ENCODE measurements at places on chromosomes 7 and 10.

DNA sequence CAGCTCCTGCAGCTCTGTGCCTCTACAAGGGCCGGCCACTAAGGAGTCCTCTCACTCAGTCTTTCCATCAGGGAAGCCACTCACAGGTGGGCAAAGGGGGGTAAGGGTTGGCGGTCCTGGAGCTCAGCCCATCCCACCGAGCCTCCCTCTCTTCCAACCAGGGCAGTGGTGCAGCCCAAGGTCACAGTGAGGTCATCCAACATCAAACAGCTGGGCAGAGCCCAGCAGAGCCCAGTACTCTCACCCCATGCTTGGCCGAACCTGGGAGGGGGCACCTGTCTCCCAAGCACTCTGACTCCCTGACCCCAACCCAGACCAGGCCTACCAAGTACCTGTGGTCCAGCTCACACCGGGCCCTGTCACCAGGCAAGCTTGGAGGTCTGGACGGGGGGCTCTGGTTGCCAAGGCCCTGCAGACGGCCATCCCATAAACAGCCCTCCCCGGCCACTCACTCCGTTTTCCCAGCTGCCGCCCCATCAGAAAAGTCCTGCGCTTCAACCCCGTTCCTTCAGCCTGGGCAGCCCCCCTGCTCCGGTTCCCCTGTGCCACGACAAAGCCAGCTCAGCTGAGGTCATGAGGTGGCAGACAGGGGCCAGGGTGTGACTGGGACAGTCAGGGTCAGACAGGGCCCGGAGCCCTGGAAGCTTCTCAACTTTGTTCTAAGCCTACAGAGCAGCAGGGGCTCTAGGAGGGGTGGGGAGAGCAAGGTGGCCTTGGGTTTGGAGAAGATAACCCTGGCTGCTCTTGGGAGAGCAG lies 27.5 kb downstream of the PDGFA start:
- no peak for DNase-seq

DNA sequence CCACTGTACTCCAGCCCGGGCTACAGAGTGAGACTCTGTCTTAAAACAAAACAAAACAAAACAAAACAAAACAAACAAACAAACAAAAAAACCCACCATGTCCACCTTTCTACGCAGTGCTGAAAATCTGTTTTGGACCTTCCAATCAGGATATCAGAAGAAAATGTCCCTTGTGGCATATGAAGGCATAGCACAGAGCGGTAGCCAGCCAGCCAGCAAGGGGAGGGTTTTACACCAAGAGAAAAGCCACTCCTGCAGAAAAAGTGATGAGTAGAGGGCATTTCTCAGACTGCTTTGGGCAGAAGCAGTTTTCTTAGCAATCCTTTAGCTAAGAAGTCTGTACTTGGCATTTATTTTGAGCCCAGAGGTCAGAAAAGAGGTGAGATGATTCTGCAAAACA lies 612.2 kb downstream of the TYW1 start:
- no peak for DNase-seq

DNA sequence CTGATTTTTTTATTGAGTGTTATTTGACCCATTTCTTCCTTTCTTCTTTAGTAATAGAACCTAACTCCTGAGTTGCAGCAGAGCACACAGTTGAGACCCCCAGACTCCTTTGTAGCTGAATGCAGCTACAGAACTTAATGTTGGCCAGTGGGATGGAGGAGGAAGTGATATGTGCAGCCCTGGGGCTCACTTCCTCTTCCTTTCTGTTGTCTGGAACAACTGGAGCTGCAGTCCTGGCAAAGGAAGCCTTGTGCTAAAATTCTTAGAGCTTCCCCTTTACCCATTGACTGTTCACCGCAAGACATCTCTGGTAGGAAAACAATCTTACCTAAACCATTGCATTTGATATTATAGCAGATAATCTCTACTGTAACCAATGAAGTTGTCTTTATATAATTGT lies 86.6 kb downstream of the ITGB8 start:
- DNase-seq = no peak

DNA sequence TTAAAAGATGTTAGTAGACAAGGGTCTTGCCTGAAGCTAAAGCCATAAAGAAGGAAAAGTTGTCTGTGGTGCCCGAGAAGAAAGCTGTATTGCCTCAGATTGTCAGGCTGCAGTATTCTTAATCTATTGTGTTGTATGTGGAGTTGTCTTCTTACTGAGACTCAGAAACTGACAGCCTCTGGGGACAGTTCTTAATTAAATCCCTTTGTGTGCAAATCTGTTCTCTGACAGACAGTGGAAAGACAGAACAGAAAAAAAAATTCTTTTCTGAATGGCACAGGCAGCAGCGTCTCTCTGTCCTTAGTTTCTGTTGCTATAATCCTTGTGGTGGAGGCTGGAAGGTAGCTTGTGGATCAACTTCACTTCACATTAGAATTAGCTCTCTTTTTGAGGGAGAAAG lies 16.8 kb downstream of the VWC2 start:
- DNase-seq = no peak

DNA sequence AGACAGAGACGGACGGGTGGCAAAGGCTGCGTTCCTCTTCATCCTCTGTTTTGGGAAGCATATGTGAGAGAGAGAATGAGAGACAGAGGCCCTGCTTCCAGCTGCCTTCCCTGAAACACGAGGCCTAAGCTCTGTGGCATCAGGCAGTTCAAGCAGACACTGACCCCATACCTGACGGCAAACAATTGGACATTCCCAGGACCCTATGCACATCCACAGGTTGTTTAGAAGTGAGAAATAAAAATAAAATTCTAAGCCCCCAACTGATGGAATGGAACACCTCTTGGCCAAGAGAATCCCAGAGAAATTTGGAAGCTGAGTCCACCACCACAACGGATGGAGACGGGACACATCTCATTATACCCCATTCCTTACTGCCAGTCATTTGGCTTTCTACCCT lies 105.3 kb downstream of the CPXM2 start:
- DNase-seq = no peak

GRCh38 chr7:102431617-102432298 lies 1.6 kb upstream of the ORAI2 start:
- DNase-seq = no peak

- DNase-seq = no peak
Observed at GRCh38 chr7:157892751-157893523, 556.1 kb downstream of the DNAJB6 start.

- no peak for DNase-seq
Observed at GRCh38 chr7:47924266-47924665, 24.0 kb downstream of the PKD1L1 start.

GRCh38 chr7:81181066-81181465 lies 262.2 kb upstream of the SEMA3C start:
- no peak for DNase-seq

DNA sequence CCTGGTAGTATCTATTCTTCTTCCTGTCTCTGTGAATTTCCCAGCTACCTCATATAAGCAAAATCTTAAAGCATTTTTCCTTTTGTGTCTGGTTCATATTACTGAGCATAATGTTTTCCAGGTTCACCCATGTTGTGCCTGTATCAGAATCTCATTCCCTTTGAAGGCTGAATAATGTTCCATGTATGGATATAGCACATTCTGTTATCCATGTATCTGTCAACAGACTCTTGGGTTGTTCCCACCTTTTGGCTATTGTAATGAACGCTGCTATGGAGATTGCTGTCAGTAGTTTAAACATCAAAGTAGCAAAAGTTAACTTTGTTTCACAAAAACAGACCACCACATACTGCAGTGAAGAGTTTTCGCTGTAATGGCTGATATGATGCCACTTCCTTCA lies 99.9 kb downstream of the NSUN6 start:
- DNase-seq = no peak

DNA sequence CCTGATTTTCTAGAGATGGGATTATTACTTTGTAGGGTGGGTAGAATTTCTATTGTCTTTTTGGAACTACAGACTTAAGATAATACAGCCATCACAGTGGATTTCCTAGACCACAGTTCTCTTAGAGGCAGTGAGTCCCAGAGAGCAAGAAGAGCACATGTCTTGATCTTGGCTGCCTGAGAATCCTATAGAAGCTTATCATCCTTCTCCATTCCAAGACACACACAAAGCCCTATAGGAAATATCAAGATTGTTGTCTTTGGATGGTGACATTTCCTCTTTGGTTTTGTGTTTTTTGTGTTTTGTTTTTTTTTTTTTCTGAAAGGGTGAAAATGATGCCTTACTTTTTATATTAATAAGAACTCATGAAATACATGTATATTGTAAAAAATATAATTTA lies 143.1 kb downstream of the AHR start:
- DNase-seq = no peak

DNA sequence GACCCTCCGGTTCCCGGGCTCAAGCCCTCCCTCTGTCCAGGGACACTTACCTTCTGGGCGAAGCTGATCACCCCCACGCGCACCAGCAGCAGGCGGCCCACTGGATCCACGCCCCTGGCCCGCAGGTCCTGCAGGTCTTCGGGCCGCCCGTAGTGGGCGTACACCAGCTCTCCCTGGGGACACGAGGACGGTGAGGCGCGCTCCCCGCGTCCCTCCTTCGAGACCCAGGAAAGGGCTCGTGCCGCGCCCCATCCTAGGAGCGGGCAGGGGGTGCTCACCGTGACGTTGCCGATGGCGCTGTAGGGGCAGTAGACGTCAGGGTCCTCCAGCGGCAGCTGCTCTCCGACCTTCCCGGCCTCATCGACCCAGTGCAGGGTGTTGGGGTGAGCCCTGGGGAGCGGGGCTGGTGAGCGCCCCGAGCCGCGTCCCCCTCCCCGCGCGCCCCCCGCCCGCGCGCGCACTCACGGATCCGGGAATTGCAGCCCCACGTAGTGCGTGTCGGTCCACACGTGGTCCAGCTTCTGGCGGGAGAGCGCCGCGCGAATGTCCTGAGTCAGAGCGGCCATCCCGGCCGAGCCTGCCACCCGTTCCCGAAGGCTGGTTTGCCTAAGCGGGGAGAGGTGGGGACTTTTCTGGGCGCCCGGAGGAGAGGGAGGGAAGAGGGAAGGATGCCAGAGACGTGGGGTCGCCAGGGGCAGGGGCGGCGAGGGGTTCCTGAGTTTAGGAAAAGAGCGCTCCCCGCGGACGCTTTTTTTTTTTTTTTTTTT lies 8.2 kb downstream of the TFR2 start:
- DNase-seq = peak; percentile 69

DNA sequence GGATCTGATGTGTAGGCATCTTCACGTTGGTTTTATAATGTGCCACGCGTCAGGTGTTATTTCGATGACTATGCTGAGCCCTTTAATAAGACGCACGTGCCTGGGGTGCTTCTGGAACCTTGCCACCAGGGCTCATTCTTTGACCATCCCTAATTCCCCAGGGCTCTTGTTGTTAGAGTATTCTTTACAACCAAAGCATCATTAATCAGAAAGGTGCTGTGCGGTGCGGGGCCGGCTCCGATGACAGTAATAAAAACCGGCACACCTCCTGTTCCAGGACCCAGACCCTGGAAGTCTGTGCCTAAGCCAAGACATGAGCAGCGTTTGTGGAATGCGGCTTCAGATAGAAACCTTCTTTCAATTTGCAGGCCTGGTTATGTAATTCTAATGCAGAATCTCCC lies 58.4 kb downstream of the MGMT start:
- peak; percentile 84 for DNase-seq

DNA sequence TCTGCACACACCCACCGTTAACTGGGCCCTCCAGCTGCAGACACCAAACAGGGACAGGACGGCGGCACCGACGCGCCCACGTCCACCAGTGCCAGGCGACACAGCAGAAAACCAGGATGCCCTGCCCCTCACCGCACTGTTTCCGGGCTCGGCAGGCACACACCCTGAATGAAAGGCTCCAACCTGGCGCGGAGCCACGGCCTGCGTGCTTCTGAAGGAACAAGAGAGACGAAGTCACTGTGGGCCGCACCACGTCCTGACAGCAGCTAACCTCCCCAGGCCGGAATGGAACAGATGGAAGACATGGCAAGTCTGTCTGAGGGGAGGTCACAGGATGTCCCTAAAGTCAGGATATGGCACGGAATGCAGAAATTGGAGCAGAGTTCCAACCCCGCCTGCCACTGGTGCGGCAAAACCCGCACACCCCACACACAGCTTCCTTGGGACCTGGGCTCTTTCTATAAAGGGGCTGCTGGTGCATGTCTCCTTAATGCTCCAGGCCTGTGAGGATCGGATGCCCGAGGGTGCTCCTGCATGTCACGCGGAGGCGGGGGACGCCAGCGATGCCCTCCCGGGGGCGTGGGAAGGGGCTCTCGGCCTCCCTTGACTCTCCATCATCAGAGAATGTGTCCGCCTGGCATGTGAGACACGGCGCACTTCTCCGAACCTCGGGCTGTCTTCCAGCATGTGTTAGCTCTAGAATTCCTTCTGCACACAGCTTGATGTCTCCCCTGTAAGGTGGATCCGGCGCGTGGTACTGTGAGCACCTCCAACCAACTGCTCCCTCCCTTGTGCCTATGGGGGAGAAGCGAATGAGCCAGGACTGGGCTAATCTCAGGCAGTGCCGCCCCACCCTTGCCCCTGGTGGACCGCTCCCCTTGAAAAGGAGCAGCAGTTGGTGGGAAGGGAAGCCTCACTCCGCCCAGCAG lies 3.9 kb upstream of the GPER1 start:
- no peak for DNase-seq

DNA sequence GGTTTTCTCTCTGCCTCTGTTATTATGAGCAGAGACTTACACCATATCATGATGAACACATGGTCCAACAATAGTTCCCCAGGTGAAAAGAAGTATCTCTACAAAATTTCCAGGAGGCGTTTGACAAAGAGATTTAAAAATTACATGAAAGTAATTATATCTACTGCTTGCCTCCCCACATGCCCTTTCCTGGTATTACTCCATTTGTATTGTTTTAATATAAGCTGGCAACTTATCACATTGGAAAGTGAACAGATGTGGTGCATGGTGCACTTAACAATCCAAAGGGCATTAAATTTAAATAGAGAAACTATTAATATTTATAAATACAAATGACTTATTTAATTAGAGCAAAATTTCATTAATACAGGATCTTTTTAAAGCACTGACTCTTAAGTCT lies 638.2 kb downstream of the ANKRD7 start:
- DNase-seq = no peak

- peak; percentile 29 for DNase-seq
Observed at GRCh38 chr10:78290131-78290750, 256.6 kb downstream of the RPS24 start.

- DNase-seq = no peak
Observed at GRCh38 chr7:128376077-128376476, 14.6 kb upstream of the PRRT4 start.

- no peak for DNase-seq
Observed at GRCh38 chr7:117313582-117313981, 9.3 kb downstream of the WNT2 start.

- no peak for DNase-seq
Observed at GRCh38 chr10:97267671-97268070, 24.8 kb downstream of the ARHGAP19 start.

GRCh38 chr7:151631570-151631952 lies 111.9 kb upstream of the RHEB start:
- DNase-seq = peak; percentile 68

GRCh38 chr7:33350577-33350976 lies 221.2 kb downstream of the BBS9 start:
- DNase-seq = no peak

GRCh38 chr10:46553238-46554049 lies 3.0 kb downstream of the GPRIN2 start:
- DNase-seq = no peak

GRCh38 chr7:32163141-32163806 lies 93.1 kb upstream of the PDE1C start:
- DNase-seq = peak; percentile 94

- no peak for DNase-seq
Observed at GRCh38 chr7:82972135-82972534, 190.5 kb downstream of the PCLO start.

Data from GM23248 (cell line).